ENCODE measurements at places on chromosomes 7 and 10.

DNA sequence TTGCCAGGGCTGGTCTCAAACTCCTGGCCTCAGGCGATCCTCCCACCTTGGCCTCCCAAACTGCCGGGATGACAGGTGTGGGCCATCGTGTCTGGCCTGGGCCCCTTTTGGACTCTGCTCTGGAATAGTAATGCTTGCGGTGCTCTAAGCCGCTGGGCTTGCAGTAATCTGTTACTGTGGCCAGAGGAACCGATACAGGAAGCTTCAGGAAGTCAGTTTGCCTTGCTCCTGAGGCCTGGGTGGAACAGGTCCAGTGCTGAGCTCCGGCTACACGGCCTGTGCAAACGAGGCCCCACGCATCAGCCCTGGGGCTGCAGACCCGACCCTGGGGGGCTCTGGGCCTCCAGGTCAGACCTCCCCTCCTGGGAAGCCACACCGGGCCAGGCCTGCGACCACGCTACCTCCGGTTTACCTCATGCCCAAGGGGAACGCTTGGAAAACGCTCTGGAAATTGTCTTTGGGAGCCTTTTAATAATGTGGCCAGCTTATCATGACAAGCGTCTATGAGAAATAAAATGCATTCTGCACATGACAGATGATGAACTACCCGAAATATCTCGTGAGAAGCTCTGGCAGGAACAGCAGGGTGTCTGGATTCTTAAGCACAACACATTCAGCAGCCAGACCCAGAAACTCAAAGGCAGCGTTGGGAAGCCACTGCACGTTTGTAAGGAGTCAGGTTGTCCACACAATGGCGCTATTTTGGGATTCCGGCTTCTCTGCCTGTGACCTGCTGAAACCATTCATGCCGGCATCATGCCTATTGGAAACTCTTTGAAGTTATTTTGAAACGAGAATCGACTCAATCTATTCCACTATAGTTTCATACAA, 10.1 kb upstream of the ADAP1 start:
- DNase-seq: no peak

- peak; percentile 23 for DNase-seq
Measured at GRCh38 chr7:41339913-41340676, 362.8 kb downstream of the INHBA start.

- DNase-seq: no peak
Measured at GRCh38 chr10:73887294-73888039, 13.1 kb upstream of the CAMK2G start.

- DNase-seq: no peak
Measured at GRCh38 chr7:25105911-25106310, 19.1 kb downstream of the CYCS start.

GRCh38 chr10:124899151-124899550, 42.8 kb upstream of the ZRANB1 start:
- DNase-seq: no peak

GRCh38 chr7:8176370-8177081, 85.4 kb downstream of the ICA1 start:
- no peak for DNase-seq

- DNase-seq: no peak
Measured at GRCh38 chr10:93941606-93942005, 47.8 kb downstream of the SLC35G1 start.

DNA sequence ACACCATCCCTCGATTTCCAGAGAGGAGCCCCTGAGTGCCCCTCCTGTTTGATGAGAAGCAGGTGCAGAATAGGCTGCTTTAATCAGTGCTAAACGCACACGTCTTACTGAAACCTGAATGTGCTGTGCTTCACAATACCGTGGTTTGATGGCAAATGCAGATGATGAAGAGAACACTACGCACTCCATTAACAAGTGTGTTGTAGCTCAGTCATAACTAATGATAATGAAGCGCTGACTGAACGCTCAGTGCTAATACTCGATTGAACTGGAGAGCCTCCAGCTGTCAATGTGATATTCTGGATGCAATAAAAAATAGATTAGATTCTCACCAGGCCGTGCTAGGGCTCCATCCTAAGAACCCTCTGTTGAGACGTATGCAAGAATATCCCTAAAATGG, 279.7 kb upstream of the PLPP4 start:
- no peak for DNase-seq

GRCh38 chr7:16982640-16983350, 101.0 kb upstream of the AGR3 start:
- no peak for DNase-seq

- DNase-seq: no peak
Measured at GRCh38 chr10:76950354-76950753, 687.3 kb downstream of the KCNMA1 start.

DNA sequence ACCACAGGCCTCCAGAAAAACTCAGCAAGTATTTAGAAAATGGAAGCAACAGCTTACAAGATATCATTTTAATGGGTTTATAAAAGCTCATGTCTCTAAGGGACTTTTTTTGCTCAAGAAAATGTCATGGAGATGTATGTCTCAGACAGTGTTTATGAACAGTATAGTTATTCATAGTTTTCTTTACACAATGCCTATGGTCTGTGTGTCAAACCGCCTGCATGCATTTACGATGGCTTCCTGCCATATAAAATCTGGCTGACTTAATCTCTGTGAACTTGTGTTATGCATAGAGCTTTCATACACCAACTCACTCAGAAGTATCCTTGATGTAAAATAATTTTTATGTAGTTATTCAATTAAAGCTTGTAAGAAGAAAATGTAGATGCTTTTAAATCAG, 1314.2 kb upstream of the LRRTM3 start:
- DNase-seq: no peak

- no peak for DNase-seq
Measured at GRCh38 chr7:107641676-107642075, 19.0 kb upstream of the SLC26A4 start.

GRCh38 chr7:21617916-21618390, 75.1 kb downstream of the DNAH11 start:
- DNase-seq: no peak

DNA sequence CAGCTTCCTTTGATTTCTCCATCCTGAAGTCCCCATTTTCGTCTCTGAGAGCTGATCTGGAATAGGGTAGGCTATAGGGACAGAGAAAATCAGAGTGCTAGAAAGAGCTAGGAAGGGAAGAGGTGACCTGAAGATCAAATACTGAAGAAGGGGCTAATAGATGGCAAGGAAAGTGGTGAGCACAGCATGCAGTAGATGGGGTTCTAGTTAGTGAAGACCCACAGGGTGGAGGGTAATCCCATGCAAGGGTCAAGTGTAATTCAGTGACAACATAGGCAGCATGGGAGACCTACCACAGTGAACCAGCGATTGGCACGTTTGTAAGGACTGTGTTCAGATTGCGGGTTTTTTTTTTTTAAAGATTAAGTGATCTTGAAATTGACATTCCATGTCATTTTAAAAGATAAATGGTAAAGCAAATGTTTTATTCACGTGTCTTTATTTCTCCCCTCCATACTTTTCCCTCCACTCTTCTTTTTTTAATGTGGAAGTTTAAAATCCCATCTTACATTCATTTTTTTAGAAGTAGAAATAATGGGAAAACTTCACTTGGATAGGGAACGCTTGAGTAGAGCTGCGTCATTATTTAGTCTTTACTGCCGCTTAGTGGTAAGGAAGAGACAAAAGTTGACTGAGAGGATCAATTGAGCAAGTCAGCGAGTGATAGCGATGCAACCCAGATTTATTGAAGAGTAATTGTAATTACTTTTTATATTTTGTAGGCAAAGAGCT, 21.0 kb upstream of the ABI1 start:
- peak; percentile 38 for DNase-seq

- DNase-seq: no peak
Measured at GRCh38 chr10:5927306-5927705, 37.3 kb downstream of the FBH1 start.

GRCh38 chr10:131802996-131803395, 97.8 kb upstream of the PPP2R2D start:
- DNase-seq: no peak

DNA sequence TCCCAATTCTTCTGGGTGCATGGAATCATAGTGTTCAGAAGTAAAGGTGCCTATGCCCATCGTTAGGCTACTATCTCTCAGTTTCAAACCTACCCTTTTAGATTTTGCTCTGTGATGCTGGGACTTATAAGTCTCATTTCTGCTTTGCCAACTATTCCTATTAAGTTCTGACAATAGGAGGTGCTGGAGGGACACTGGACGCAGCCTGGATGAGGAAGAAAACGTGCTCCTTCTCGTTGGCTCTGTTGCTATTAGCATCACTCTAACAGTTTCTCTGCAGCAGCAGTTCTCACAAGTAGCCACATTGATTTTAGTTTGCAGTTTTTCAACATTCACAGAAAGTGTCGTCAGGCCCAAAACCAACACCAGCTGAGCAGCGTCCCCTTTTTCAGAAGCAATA, 72.4 kb downstream of the ABCC2 start:
- DNase-seq: no peak

DNA sequence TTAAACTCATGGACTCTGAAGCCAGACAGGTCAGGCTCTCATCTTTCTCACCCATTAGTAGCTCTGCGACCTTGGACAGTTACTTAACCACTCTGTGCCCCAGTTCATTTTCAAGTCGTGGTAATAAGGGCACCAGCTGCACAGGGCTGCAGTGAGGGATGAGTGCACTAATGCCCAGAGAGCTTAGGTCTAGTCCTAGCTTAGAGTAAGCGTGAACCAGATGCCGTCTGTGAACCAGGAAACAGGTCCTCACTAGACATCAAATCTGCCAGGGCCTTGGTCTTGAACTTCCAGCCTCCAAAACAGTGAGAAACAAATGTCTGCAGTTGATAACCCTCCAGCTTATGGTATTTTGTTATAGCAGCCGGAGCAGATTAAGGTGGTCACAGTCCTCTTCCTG, 222.4 kb upstream of the PFKP start:
- no peak for DNase-seq

DNA sequence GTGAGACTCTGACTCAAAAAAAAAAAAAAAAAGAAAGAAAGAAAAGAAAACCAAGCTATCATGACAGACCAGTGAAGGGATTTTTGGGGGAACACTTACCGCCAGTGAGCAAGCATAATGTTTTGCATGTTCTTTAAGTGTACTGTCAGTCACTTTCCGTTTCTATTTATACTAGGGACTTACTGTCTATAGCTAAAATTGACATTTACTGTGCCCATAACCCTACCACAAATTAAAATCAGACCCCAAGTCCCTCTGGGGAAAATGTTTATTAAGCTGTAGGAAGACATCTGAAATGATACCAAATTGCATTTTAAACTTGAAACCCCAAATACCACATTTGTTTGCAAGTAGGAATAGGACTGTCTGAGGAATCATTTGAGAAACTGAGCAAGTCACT, 252.8 kb downstream of the TRIL start:
- no peak for DNase-seq
